ENCODE measurements at places on chromosomes 6 and 20.

GRCh38 chr20:48457193-48458002 is 370.4 kb downstream of the PREX1 start:
- no peak for DNase-seq

DNA sequence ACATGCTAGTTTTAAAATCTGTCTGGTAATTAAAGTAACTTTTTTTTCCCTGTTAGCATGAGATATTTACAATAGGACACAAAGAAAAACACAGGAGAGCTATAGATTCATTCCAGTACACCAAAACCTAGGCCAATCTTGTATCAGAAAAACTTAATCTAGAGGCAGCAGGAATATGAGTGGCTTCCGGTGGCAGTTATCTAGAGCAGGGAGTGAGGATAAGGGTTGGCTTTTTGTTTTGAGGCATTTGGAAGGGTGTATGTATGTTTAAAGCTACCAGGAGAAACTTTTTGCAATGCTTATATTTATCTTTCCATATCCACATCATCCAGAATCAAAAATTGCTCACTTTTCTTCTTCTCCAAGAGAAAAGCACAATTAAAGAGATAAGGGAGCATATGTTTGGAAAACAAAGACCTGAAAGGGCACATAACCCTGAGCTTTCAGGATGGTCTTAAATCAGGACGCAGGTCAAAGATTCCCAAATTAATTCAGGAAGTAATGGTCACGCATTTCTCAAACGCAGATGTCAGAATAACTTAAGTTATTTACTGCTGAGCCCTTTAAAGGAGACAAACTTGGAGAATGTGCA is 13.1 kb downstream of the TFAP2A start:
- no peak for DNase-seq

DNA sequence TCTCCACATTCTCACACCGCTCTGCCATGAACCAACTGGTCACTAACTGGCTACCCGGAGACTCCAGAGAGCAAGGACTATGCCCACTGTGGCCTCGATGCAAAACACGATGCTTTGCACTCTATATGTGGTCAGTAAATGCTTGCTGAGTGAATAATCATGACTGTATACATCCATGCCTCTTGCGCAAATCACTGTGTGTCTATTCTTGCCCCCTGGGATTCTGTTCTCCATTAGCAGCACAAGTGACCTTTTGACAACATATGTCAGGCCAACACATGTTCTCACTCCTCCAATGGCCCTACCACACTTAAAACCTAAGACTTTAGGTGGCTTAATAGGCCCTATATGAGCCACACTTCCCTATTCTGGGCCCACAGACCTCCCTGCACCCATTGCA is 16.9 kb downstream of the KIF16B start:
- DNase-seq, result no peak

DNA sequence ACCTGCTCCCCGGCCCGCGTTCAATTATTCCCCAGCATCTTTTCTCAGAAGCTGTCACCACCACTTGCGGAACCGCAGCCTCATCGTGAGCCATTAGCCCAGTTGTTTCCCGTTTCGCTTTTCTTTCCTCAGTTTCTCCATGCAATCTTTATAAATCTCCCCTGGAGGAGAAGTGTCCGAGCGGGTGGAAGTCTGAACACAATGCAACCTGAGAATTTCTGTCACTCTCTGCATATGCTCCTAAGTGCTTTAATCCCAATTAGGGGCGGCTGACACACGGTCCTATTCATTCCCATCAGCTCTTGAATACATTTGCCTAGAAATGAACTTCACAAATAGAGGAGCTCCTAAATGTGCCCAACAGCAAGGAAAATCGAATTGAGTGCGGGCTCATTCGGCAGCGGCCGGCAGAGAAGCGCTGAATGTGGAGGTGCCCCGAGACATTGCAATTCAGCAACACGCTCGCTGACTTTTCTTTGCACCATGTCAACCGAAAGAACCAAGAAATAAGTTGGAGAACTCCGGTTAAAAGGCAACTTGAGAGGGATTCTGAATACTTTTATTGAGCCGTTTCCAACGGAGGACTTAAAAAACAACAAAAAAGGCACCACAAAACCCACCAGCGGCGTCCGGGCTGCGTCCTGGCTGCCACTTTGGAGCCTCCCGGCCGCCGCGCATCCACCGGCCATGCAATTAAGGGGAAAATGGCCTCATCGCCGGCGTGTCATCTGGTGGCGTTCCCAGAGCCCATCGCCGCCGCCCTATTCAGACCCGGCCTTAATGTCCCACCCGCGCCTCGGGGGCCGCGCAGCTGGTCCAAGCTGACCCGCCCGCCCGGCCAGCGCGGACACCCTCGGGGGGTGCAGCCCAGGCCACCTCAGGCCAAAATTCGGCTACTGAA is 3.9 kb upstream of the PRDM13 start:
- DNase-seq, result no peak

- no peak for DNase-seq
Measured at GRCh38 chr6:167078745-167079144, 44.2 kb upstream of the CCR6 start.

DNA sequence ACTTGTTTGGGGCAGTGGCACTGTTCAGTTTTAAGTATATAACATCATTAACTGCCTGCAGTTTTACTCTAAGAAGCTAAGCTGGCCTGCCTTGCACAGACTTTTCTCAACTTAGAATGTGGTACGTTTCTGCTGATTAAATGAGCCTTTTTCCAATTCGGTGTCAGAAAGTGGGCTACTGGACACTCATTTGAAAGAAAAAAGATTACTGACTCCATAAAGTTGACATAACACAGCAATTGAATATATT is 2.1 kb downstream of the ZMYND8 start:
- no peak for DNase-seq
